GM10248 (cell line): ENCODE measurements at places on chromosomes 1 and 21.

- DNase-seq = no peak
Measured at GRCh38 chr21:35573472-35574374, 486.6 kb downstream of the SETD4 start.

DNA sequence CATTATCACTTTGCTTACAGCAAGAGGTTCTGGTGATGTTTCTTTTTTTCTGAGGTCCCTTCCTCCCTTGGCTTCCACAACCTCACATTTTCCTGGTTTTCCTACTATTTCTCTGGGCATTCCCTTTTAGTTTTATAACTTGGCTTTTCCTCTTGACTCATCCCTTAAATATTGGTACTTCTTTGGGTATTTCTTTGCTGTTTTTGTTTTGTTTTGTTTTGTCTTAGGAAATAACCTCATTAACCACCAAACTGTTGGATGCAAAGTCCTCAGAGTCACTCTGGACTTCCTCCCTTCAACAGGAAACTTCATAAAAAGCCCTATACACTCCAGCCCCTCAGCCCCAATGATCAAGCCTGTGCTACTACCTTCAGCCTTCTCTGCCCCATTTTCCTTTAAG is 211.1 kb downstream of the DUSP10 start:
- no peak for DNase-seq

DNA sequence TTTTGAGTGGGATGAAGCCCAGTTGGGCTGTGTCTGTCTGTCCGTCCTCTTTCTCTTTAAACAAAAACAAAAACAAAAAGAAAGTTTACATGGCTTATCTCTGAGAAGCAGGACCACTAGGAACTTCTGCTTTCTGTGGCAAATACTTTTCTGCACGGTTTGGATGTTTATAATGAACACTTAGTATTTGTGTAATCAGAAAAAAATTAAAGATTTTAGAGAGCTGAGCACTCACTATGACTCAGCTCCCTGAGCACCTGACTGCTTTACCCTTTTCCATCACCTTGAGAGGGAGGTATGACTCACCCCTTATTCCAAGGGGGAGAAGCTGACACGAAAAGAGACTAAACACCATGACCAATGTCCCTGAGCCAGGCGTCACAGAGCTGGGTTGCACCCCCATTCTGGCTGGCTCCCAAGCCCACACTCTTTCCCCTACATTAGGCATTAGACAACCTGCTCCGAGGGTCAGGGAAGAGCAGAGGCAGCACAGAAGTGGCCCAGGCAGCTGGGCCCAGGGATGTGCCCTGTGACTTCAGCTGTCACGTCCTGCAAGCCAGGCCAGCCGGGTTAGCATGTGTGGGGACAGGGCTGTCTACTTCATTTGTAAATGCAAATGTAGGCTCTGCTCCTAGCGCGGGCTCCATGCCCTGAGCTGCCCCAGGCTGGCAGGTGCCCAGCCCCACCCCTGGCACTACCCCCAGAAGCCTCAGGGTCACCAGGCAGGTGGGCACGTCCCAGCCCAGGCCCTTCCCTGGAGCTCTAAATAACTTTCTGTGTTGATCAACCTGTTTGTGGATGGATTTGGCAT is 30.4 kb downstream of the RAP1GAP start:
- no peak for DNase-seq

GRCh38 chr1:204074274-204075138 is 1.6 kb downstream of the SOX13 start:
- no peak for DNase-seq

DNA sequence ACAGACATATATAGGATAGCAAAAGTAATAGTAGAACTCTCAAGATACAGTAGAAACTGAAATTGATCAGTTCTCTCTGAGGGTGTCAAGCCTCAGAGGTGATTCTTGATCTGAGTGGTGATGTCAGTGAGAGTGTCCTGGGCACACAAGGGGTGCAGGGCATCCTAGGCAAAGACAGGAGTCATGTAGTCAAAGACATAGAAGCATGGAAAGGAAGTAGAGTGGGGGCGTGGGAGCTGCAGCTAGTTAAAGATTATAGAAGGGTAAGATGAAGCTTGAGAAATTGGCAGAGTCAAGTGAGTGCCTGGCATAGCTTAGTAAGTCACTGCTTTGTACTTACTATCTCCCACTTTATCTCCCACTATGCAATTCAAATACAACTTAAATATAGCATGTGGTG is 22.8 kb downstream of the CDC7 start:
- no peak for DNase-seq

DNA sequence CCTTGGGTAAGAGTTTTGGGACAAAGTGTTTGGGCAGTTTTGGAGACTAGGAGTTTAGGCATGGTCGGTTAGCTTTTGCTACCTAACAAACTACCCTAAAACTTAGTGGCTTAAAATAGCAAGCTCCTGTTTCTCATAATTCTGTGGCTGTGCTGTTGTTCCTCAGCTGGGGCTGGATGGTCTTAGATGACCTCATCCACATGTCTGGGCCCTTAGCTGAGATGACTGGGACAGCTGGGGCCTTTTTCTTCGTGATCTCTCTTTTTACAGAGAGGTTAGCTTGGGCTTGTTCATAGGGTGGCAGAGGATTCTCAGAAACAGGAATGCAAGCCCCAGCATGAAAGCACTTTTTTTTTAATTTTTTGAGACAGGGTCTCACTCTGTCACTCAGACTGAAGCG is 6.6 kb downstream of the ATP1A4 start:
- no peak for DNase-seq

- DNase-seq = no peak
Measured at GRCh38 chr1:197041486-197042353, 25.3 kb downstream of the F13B start.

DNA sequence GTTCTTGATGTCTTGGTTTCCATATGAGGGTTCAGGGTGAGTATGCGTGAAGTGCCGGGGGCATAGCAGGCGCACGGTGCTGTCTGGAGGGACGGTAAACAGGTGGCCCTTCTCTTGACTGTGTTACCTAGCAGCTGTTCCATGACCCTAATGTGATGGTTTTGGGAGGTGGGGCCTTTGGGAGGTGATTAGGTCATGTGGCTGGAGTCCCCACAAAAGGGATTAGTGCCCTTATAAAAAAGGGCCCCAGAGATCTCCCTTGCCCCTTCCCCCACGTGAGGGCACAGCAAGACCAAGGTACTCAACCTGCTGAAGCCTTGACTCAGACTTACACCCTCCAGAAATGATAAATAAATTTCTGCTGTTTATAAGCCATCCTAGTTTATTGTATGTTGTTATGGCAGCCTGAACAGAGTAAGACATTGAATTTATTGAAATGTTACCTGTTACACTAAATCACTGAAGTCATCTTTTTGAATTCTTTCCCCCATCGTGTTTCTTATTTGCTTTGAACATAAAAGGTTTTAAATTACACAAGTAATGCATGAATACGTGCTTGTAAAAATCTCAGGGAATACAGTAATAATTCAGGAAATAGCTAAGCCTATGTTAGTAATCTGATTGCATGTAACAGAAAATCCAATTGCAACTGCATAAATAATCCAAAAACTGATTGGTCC is 15.6 kb downstream of the TRAPPC10 start:
- no peak for DNase-seq
